GM12891 (cell line): ENCODE measurements at places on chromosomes 1 and 21.

DNA sequence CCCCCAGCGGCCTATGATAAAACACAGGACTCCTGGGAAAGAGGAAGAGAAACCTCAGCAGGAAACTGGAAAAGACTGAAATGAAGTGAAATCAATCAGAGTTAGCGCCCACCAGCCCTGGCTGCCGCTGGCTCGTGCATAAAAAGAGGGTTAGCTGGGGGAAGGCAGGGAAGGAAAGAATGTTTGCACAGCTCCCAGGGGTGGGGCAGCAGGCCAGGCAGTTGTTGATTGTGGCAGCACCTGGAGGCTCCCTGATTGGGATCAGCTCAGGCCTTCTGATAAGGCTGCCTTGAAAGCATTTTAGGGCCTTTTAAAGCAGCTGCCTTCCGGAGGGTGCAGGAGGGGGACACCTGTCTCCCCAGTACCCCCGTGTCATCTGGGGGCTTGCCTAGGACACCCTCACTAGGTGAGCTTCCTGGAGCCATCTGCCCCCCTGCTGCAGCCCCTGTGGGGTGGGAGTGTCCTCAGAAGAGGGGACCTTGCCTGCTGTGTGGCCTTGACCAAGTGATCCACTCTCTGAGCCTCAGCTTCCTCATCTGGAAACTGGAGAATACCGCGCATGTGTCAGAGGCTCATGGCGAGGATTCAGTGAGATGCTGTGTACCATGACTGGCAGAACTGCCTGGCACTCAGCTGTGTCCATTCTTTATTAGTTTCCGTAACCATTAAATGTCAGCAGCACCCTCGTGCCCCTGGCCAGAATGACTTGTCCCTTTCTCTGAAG lies 6.6 kb downstream of the EPHB2 start:
- DNase-seq: no peak

GRCh38 chr1:32877211-32878110 lies 6.7 kb upstream of the FNDC5 start:
- DNase-seq: no peak

DNA sequence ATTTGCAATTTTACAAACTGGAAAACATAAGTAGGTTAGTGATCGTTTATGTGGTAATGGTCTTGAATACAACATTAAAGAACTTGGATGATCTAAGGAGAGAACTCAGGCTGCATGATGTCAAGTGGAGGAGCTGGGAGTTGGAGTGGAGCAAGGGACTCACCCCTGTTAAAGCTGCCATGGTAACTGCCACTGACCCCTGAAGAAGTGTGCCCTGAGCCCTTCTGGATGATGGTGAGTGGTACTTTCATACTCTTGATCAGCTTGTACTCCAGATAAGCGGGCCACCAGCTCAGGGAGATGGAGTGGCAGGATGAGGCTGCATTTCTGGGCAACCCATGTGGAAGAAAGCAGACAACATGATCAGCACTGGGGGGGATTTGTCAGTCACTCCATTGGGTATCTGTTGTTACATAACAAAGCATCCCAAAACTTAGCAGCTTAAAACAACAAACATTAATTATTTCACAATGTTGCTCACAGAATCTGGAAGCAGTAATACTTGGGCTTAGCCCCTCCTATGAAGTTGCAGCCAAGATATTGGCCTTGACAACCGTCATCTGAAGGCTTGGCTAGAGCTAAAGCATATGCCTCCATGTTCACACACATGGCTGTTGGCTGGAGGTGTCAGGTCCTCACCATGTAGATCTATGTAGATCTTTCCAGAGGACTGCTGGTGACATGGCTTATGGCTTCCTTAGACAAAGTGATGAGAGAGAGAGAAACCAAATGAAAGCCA lies 213.8 kb downstream of the DUSP10 start:
- no peak for DNase-seq

DNA sequence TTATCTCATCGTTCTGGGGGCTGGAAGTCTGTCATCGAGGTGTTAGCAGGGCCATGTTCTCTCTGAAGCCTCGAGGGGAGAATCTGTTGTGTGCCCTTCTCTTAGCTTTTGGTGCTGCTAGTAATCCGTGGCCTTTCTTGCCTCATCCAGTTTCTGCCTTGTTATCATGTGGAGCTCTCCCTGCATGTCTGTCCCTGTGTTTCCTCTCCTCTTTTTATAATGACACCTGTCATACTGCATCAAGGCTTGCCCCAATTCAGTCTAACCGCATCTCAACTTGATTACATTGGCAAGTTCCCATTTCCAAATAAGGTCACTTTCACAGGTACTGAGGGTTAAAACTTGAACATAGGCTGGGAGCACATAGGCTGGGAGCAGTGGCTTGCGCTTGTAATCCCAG lies 82.6 kb upstream of the CNIH3 start:
- no peak for DNase-seq

GRCh38 chr1:33442141-33442540 lies 11.2 kb upstream of the PHC2 start:
- DNase-seq: no peak

- DNase-seq: no peak
Observed at GRCh38 chr1:110708974-110709440, 34.3 kb upstream of the KCNA3 start.

DNA sequence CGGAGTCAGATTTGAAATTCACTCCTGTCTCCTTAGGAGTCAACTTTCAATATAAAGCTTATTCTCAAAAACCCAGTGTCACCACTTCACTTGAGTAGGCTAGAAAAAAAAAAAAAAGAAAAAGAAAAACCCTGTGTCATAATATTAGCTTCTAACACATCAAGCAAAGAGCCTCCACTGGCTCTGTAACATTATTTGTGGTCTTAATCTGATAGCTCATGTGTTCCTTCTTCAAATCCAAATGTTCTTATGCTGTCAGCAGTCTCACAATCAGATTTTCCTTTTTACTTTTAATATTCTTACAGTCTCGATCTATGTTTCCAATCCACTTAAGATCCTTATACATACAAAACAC lies 26.1 kb upstream of the PSMG1 start:
- DNase-seq: no peak

DNA sequence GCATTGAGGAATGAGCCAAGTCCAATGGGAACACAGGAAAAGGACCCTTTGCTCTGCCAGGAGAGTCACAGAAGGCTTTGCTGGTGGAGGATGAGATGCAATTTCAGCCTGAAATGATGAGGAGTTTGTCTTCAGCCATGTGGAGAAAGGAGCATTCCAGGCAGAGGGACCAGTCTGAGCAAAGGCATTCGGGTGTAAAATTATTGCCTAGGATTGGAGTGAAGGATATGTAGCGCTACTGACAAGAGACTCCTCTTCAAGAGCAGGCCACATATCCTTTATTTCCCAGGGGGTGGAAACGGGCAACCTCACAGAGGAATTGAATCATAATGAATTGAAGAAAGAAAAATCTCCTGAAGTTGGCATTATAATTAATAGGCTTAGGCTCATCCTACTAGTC lies 1.1 kb upstream of the CSF1 start:
- no peak for DNase-seq

- no peak for DNase-seq
Observed at GRCh38 chr1:229407206-229408026, 26.5 kb downstream of the ACTA1 start.

- no peak for DNase-seq
Observed at GRCh38 chr1:212484701-212485570, 52.2 kb downstream of the NENF start.

DNA sequence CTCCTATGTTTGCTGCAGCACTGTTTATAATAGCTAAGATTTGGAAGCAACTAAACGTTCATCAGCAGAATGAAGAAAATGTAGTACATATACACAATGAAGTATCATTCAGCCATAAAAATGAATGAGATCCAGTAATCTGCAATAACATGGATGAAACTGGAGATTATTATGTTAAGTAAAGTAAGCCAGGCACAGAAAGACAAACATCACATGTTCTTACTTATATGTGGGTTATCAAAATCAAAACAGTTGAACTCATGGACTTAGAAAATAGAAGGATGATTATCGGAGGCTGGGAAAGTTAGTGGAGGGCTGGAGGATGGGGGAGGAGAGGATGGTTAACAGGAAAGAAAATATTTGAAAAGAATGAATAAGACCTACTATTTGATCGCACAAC lies 1017.6 kb downstream of the KCNT2 start:
- no peak for DNase-seq

GRCh38 chr1:36542024-36542961 lies 59.6 kb upstream of the CSF3R start:
- no peak for DNase-seq

DNA sequence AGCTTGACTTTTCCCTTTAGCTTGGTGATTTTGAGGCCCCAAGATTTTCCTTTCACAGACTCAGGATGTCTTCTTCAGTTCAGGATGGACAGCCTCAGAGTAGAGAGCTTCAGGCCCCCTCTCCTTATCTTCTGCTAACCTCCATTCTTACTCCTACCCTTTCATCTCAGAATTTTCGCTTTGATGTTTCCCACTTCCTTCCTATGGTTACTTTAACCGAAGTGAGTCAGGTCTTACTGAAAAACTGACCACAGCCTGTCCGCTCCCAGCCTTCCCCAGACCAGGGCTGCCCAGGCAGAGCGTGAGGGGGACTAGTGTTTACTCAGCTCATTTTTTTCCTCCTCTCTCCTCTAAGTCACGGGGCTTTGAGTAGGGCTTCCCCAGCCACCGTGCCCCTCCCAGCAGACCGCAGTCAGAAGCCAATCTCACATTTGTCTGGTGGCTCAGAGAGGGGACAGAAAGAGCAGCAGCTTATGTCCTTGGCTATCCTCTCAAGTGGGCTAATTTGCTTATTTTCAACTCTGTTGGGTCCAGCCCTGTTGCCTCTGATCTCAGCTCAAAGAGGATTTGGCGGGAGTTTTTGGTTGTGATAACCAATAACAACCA lies 4.2 kb upstream of the IL19 start:
- DNase-seq: no peak

GRCh38 chr1:170927955-170928840 lies 7.1 kb upstream of the MROH9 start:
- DNase-seq: no peak

DNA sequence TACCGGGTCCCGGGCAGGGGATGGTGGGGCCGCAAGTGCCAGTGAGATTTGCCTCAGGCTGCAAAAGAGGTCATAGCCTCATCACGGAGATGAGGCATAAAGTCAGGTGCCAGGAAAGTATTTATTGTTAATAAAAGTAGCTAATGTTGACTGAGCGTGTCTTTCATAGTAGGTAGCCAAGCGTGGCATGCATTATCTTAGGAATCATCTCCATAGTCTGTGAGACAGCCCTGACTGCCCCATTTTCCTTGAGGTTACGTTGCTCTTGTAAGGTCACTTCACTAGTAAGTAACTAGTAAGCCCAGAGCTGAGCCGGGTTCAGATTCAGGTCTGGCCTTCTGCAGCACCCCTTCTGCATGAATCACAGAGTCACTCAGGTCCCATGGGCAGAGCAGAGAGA lies 174.2 kb downstream of the CAMTA1 start:
- no peak for DNase-seq

GRCh38 chr1:210223226-210223904 lies 9.2 kb upstream of the SERTAD4 start:
- DNase-seq: no peak

- no peak for DNase-seq
Observed at GRCh38 chr1:64650411-64650810, 94.5 kb upstream of the RAVER2 start.

DNA sequence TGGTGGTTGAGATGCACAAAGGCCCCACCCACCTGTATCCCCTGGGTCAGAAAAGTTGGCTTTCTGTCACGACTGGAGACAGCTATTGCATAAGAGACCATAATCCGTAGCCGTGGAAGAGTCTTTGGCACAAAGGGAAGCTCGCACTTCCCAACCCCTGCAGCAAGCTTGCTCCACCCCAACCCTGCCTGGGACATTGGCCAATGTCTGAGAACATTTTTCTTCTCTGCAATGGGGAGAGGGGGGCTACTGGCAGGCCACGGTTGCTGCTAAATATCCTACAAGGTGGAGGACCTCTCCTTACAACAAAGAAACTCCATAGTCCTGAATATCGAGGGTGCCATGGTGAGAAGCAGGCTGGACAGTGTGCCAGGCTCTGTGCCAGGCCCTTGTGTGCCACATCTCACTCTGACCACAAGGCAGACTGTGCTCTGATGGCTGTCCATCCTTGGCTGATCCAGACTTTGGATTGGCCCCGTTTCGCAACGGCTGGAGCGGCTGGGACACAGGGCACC lies 104.1 kb downstream of the CSMD2 start:
- DNase-seq: no peak

DNA sequence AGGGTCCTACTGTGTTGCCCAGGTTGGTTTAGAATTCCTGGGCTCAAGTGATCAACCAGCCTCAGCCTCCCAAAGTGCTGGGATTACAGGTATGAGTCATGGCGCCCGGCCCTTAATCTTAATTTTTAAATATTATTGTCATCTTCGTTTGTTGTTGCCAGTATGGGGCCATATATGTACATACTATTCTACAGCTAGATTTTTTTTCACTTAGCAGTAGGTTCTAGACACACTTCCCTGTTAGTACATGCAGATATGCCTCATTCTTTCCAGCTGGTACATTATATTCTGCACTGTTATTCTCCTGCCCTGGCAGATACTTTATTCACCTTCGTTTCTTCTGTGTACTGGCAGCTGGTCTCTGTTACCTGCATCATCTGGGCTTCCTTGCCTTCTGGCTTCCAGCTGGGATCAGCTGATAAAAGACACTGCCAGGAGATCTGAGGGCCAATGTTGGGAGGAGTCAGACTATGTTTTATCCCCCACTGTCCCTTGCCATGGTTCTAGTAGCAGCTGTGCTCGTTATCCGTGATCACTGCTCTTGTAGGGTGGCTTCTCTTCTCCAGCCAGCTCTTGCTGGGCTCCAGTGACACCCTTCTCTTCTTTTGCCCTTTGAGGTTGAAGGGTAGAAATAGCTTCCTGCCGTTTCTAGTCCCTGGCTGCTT lies 24.7 kb downstream of the ST3GAL3 start:
- DNase-seq: no peak
